Aorta (tissue), 5 donors: ENCODE measurements at places on chromosomes 12 and 14. TPM values are rescaled to one million over a fixed set of nuclear protein-coding genes. Genes with fewer than 3 reads are reported as not detected.
A peak's percentile ranks its signal among the peaks of the same experiment; 100 is the strongest.

DNA sequence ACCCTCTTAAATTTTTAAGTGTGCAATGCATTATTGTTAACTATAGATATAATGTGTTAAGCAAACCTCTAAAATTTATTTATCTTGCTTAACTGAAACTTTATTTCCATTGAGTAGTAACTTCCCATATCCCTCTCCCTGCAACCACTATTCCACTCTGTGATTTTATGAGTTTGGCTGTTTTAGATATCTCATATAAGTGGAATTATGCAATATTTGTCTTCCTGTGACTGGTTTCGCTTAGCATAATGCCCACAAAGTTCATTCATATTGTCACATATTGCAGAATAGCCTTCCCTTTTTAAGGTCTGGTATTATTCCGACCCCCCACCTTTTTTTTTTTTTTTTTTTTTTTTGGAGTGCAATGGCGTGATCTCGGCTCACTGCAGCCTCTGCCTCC lies 247.6 kb downstream of the EMP1 start:
- no peak overlapping the region for H3K4me3 ChIP-seq
- H3K36me3 ChIP-seq: no peaks in the 10 kb centered on the region
- H3K27me3 ChIP-seq: no peaks in the 10 kb centered on the region
- no peaks in the 10 kb centered on the region for H3K4me1 ChIP-seq
- H3K27ac ChIP-seq: no peak overlapping the region
- DNase-seq: no peak

Gene FCF1
- 40.8 TPM for total RNA-seq

Gene PTGR2
- total RNA-seq: 8.7 TPM

Gene MIPOL1
- 19.7 TPM for total RNA-seq

DNA sequence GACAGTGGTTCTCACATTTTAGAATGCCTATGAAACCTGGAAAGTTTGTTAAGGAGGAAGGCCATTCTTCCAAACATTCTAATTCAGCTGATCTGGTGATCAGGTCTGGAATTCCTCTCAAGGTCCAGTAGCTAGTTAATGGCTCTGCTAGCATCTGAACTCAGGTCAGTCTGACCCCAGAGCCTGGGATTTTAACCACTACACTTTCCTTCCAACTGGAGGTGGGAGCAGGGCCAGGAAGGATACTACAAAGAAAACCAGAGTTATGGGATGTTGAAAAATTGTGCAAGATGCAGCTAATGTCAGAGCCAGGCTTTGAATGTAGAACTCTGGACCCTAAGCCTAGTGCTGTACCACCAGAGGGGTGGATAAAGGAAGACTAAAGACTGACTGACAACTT lies 73.6 kb upstream of the NID2 start:
- H3K36me3 ChIP-seq: no peaks in the 10 kb centered on the region
- no peak overlapping the region for H3K4me3 ChIP-seq
- H3K4me1 ChIP-seq: no peaks in the 10 kb centered on the region
- H3K27me3 ChIP-seq: no peaks in the 10 kb centered on the region
- H3K27ac ChIP-seq: no peak overlapping the region

- H3K4me1 ChIP-seq: peaks cover 2% of the 10 kb centered on the region
- no peak for DNase-seq
- no peaks in the 10 kb centered on the region for H3K27me3 ChIP-seq
- H3K27ac ChIP-seq: no peak overlapping the region
- H3K36me3 ChIP-seq: no peaks in the 10 kb centered on the region
- no peak overlapping the region for H3K4me3 ChIP-seq
Observed at GRCh38 chr14:22540293-22540692, 48.7 kb downstream of the DAD1 start.

- no peaks in the 10 kb centered on the region for H3K36me3 ChIP-seq
- no peak overlapping the region for H3K27ac ChIP-seq
- H3K27me3 ChIP-seq: no peaks in the 10 kb centered on the region
- no peak for DNase-seq
- no peaks in the 10 kb centered on the region for H3K4me1 ChIP-seq
- H3K4me3 ChIP-seq: no peak overlapping the region
Observed at GRCh38 chr12:66598079-66598478, 80.8 kb downstream of the GRIP1 start.

GRCh38 chr14:78157494-78158437 lies 12.4 kb upstream of the NRXN3 start:
- no peak overlapping the region for H3K4me3 ChIP-seq
- DNase-seq: no peak
- H3K27ac ChIP-seq: no peak overlapping the region
- no peaks in the 10 kb centered on the region for H3K36me3 ChIP-seq
- no peaks in the 10 kb centered on the region for H3K4me1 ChIP-seq
- no peaks in the 10 kb centered on the region for H3K27me3 ChIP-seq

- DNase-seq: peak; percentile 33
- H3K27me3 ChIP-seq: no peaks in the 10 kb centered on the region
- no peaks in the 10 kb centered on the region for H3K4me1 ChIP-seq
- H3K4me3 ChIP-seq: peak overlapping the region; percentile 86
- H3K27ac ChIP-seq: no peak overlapping the region
Observed at GRCh38 chr14:73246387-73247150, 9.3 kb downstream of the PAPLN start.

Gene OAS1
- 25.0 TPM for total RNA-seq

- no peaks in the 10 kb centered on the region for H3K36me3 ChIP-seq
- H3K27ac ChIP-seq: no peak overlapping the region
- DNase-seq: no peak
- H3K4me1 ChIP-seq: no peaks in the 10 kb centered on the region
- no peak overlapping the region for H3K4me3 ChIP-seq
Observed at GRCh38 chr14:33240466-33240865, 301.8 kb downstream of the NPAS3 start.

DNA sequence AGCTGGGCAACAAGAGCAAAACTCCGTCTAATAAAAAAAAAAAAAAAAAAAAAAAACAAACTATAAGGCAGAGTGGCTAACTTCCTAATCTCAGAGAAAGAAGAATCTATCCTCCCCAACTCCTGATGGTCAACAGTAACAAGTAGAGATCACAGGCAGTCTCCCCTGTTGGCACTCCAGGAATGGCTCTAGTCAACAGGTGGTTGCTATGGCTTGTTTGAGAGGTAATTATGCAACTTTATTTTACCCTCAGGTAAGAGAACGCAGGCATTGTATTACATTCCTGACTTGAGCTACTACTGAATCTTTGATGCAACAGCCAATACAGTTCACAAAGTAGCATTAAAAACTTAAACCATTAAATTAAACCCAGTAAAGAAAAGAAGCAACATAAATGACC lies 180.3 kb downstream of the DICER1 start:
- no peaks in the 10 kb centered on the region for H3K4me1 ChIP-seq
- DNase-seq: no peak
- no peaks in the 10 kb centered on the region for H3K36me3 ChIP-seq
- no peaks in the 10 kb centered on the region for H3K27me3 ChIP-seq

Gene E2F7
- 0.30 TPM for total RNA-seq

DNA sequence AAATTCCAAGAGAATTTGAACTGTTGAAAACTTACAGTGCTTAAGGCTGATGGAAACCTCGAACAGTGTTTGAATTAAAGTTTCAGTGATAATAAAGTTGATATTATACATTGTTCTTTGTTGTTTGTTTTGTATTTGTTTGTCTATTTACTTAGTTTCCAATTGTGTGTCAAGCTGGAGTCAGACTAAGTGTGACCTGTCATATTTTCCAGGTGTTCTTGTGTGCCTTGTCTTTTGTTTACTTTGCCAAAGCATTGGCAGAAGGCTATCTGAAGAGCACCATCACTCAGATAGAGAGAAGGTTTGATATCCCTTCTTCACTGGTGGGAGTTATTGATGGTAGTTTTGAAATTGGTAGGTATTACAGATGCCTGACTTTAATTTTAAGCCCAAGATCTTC lies 6.0 kb downstream of the SLCO1C1 start:
- H3K27me3 ChIP-seq: no peaks in the 10 kb centered on the region
- DNase-seq: no peak
- H3K36me3 ChIP-seq: no peaks in the 10 kb centered on the region
- no peak overlapping the region for H3K4me3 ChIP-seq

DNA sequence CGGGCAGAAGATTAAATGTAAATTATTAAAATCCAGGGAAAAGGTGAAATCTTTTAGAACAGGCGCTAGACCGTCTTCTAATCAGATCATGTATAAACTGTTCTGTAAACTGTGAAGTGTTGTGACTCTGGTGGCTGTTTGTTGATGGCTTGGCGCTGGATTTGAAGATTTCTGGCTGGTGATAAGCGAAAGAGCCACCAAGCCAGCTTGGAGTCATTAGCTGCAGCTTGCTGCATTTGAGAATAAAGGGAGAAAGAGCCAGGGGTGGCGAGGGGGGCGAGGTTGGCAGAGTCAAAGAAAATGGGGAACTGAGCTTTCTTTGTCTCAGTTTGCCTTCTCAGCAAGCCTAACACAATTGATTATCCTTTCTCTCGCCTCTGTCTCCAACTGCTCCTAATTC lies 8.0 kb downstream of the SYNDIG1L start:
- no peaks in the 10 kb centered on the region for H3K4me1 ChIP-seq
- no peak for DNase-seq
- no peaks in the 10 kb centered on the region for H3K27me3 ChIP-seq
- no peak overlapping the region for H3K27ac ChIP-seq

Gene SELPLG
- 13.0 TPM for total RNA-seq

- no peak overlapping the region for H3K4me3 ChIP-seq
- no peak for DNase-seq
- no peaks in the 10 kb centered on the region for H3K36me3 ChIP-seq
Observed at GRCh38 chr12:63238892-63239291, 87.9 kb upstream of the AVPR1A start.

GRCh38 chr12:123344086-123344485 lies 20.6 kb downstream of the SBNO1 start:
- H3K4me1 ChIP-seq: no peaks in the 10 kb centered on the region
- DNase-seq: no peak
- no peak overlapping the region for H3K27ac ChIP-seq

DNA sequence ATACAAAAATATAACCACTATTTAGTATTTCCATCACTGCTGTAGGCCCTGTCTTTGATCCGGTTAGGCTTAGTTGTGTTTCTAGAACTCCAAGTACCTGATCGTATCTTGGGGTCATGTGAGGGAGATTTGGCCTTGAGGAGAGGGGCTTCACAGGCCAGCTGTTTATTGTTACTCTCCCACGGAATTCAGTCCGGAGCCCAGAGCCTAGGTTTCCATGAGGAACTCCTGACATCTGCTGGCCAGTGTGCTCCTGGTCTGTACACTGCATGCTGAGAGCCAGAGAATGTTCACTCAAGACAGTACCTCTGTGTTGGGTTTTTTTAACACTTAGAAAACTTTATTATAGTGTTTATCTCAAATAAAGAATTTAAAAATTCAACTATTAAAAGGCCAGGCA lies 341.0 kb upstream of the TMEM132C start:
- DNase-seq: peak; percentile 55
- peaks cover 2% of the 10 kb centered on the region for H3K4me1 ChIP-seq
- no peak overlapping the region for H3K4me3 ChIP-seq
- no peak overlapping the region for H3K27ac ChIP-seq

Gene CFAP73
- not detected for total RNA-seq

DNA sequence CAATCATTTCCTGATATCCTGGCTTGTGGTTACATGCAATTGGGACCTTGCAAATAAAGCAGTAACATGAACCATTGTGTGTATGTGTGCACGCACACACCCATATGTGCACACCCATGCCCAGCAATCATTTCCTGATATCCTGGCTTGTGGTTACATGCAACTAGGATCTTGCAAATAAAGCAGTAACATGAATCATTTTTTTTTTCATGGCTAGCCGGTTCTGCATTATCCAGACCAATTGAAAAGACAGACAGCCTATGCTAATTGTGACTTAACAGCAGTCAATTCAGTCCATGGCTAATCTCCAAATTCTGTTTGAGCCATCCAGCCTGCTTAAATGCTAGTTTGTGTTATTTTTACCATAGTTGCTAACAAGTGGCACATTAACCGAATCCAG lies 134.3 kb downstream of the TTC7B start:
- H3K36me3 ChIP-seq: no peaks in the 10 kb centered on the region
- H3K27ac ChIP-seq: no peak overlapping the region
- no peak overlapping the region for H3K4me3 ChIP-seq
- no peak for DNase-seq
- no peaks in the 10 kb centered on the region for H3K27me3 ChIP-seq

GRCh38 chr14:53619691-53620231 lies 336.9 kb downstream of the BMP4 start:
- no peak for DNase-seq
- no peak overlapping the region for H3K27ac ChIP-seq
- H3K4me1 ChIP-seq: no peaks in the 10 kb centered on the region
- no peaks in the 10 kb centered on the region for H3K27me3 ChIP-seq
- H3K36me3 ChIP-seq: no peaks in the 10 kb centered on the region

- H3K4me1 ChIP-seq: no peaks in the 10 kb centered on the region
- H3K4me3 ChIP-seq: no peak overlapping the region
- no peaks in the 10 kb centered on the region for H3K27me3 ChIP-seq
Observed at GRCh38 chr12:4762773-4763172, 42.6 kb downstream of the GALNT8 start.

GRCh38 chr14:99863059-99863458 lies 69.8 kb downstream of the EML1 start:
- no peaks in the 10 kb centered on the region for H3K4me1 ChIP-seq
- no peaks in the 10 kb centered on the region for H3K27me3 ChIP-seq
- no peaks in the 10 kb centered on the region for H3K36me3 ChIP-seq
- H3K4me3 ChIP-seq: no peak overlapping the region
- no peak for DNase-seq

Gene MYO1H
- total RNA-seq: not detected

GRCh38 chr14:64281805-64282204 lies 12.4 kb downstream of the ESR2 start:
- DNase-seq: no peak
- H3K4me1 ChIP-seq: no peaks in the 10 kb centered on the region
- no peaks in the 10 kb centered on the region for H3K36me3 ChIP-seq
- no peaks in the 10 kb centered on the region for H3K27me3 ChIP-seq

Gene PGF
- 29.1 TPM for total RNA-seq

- peaks cover 1% of the 10 kb centered on the region for H3K36me3 ChIP-seq
- H3K27me3 ChIP-seq: no peaks in the 10 kb centered on the region
- H3K27ac ChIP-seq: no peak overlapping the region
- H3K4me1 ChIP-seq: no peaks in the 10 kb centered on the region
Observed at GRCh38 chr14:37369425-37369824, 171.7 kb downstream of the MIPOL1 start.

Gene CISTR
- not detected for total RNA-seq

DNA sequence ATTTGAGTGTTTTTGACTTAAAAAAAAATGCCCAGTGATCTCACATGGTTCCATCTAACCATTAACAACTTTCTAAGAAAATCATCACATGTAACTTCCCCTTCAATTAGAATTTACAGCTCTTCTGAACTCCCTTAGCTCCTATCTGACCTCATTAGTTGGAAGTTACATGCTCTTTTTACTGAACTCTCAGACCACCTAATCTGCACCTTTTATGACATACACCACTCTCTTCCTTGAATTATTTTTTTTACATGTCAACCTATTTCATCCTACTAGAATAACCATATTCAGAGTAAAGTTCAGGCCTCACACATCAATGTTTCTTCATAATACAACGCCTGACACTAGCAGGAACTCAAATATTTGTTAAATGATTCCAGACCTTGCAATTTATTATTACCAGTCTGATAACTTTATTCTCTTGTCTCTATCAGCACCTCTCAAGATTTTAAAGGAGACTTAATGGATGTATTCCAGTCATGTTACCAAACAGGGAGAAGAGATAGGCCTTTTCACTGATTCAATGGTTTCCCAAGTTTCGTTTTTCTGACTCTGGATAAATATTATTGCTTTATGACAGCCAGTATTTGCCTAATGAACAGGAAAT lies 21.0 kb downstream of the EGLN3 start:
- no peak overlapping the region for H3K4me3 ChIP-seq
- no peaks in the 10 kb centered on the region for H3K36me3 ChIP-seq
- H3K4me1 ChIP-seq: peaks cover 2% of the 10 kb centered on the region
- no peak for DNase-seq

GRCh38 chr12:65259501-65259900 lies 19.0 kb upstream of the MSRB3 start:
- no peak overlapping the region for H3K4me3 ChIP-seq
- H3K27ac ChIP-seq: no peak overlapping the region
- H3K4me1 ChIP-seq: no peaks in the 10 kb centered on the region
- no peaks in the 10 kb centered on the region for H3K36me3 ChIP-seq
- no peak for DNase-seq
